ENCODE measurements at places on chromosomes 2 and 18. TPM values are rescaled to one million over a fixed set of nuclear protein-coding genes. Genes with fewer than 3 reads are reported as not detected.

Gene POTEC
- not detected for total RNA-seq

Gene AFG3L2
- total RNA-seq: 32.7 TPM

Gene CRYGC
- not detected for total RNA-seq

Gene ICOS
- total RNA-seq: not detected

Gene CAVIN2
- total RNA-seq: 25.4 TPM

Gene CYP20A1
- 31.3 TPM for total RNA-seq

Gene PDCD1
- not detected for total RNA-seq

Measured in bronchial smooth muscle cell (primary cell).